ENCODE measurements at places on chromosomes 2 and 18. TPM values are rescaled to one million over a fixed set of nuclear protein-coding genes. Genes with fewer than 3 reads are reported as not detected.

Gene MAIP1
- 27.8 TPM for total RNA-seq

DNA sequence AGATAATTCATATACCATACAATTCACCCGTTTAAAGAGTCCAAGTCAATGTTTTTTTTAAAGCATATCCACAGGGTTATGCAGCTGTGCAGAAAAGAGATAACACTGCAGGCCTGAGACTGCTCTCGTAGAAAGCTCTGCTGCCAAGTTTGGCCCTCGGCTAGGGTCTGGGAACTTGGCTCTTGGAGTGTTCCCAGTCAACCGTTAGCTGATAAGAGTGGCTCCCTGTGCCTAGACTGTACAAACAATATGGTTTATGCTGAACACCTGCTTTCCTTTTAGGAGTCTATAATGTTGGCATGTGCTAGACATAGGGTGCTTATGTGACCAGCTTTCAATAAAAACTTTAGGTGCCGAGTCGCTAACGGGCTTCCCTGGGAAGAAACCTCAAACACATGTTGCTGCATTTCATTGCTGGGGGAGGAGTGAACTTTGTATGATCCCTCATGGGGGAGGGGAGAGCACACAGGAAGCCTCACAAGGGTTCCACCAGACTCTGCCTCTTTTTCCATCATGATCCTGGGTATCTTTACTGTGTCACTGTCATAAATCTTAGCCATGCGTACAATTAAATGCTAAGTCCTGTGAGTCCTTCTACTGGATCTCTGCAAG lies 34.7 kb downstream of the RFX8 start:
- no peak overlapping the region for H3K4me3 ChIP-seq
- DNase-seq = no peak
- H3K36me3 ChIP-seq = no peaks in the 10 kb centered on the region
- no peaks in the 10 kb centered on the region for H3K27me3 ChIP-seq
- no peaks in the 10 kb centered on the region for H3K4me1 ChIP-seq

DNA sequence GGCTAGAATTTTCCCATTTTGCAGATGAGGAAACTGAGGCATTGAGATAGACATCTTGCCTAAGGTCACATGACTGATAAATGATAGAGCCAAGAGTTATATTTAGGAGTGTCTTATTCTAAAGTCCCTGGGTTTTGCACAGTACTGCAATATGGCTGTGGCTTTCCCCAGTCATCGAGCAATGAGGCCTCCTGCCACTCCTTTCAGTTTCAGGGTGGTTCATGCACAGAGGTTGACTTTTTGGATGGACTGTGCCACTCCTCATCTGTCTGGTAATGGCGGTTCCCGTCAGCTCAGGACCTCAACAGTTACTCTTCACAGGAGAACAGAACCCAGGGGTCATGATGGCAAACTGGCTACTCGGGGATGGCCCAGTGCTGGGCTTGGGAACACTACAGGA lies 131.1 kb downstream of the ACKR3 start:
- no peaks in the 10 kb centered on the region for H3K4me1 ChIP-seq
- no peak overlapping the region for H3K27ac ChIP-seq
- no peaks in the 10 kb centered on the region for H3K27me3 ChIP-seq
- H3K4me3 ChIP-seq = no peak overlapping the region
- no peak for DNase-seq
- no peaks in the 10 kb centered on the region for H3K36me3 ChIP-seq

Gene EFR3B
- total RNA-seq = 0.68 TPM

All from gastrocnemius medialis (tissue), 4 donors.